Smooth muscle cell of the brain vasculature (primary cell): ENCODE measurements at places on chromosomes 13 and 19.
A peak's percentile ranks its signal among the peaks of the same experiment; 100 is the strongest.

DNA sequence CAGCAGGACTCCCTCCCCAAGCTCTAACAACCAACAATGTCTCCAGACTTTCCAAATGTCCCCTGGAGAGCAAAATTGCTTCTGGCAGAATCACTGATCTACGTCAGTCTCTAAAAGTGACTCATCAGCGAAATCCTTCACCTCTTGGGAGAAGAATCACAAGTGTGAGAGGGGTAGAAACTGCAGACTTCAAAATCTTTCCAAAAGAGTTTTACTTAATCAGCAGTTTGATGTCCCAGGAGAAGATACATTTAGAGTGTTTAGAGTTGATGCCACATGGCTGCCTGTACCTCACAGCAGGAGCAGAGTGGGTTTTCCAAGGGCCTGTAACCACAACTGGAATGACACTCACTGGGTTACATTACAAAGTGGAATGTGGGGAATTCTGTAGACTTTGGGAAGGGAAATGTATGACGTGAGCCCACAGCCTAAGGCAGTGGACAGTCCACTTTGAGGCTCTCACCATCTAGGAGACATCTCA lies 6.2 kb upstream of the CEACAM5 start:
- no peak for DNase-seq

GRCh38 chr13:29956853-29957252 lies 106.4 kb upstream of the UBL3 start:
- DNase-seq = no peak

DNA sequence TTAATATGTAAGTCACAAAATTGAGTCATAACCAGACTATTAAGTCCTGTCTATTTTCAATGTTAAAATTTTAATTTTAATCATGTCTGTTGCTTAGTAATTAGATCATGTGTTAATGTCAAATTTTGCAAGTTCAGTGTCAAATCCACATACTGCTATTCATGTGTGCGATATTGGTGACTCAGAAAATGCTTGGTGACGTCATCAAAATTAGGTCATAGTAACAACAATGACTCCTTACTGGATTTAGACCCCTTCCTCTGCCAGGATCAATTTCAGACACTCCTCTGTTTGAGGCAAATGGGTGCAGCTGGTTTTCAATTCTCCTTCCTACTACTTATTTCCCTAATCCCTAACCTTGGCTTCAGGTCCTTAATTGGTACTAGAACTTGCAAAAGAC lies 1394.3 kb upstream of the SLC10A2 start:
- no peak for DNase-seq

GRCh38 chr13:91295712-91296410 lies 51.6 kb upstream of the MIR17HG start:
- no peak for DNase-seq

- DNase-seq = peak; percentile 13
Measured at GRCh38 chr13:46288570-46289259, 77.0 kb downstream of the LRRC63 start.

DNA sequence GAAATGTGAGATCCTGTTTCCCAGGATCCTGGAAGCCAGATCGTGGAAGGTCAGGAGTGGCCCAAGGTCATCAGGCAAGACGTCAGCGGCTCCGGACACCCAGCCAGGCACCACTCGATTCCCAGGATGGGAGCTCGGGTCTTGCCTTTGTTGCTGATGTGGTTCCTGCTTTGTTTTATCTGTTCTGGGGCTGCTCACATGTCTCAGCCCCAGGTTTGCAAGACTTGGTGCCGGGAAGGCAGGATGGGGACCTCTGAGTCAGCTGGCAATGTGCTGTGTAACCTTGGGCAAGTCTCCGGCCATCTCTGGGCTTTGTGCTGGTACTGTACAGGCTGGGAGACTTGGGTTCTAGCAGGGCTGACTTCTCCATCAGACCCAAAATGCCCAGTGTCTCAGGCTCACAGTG lies 1.4 kb upstream of the FCHO1 start:
- no peak for DNase-seq

DNA sequence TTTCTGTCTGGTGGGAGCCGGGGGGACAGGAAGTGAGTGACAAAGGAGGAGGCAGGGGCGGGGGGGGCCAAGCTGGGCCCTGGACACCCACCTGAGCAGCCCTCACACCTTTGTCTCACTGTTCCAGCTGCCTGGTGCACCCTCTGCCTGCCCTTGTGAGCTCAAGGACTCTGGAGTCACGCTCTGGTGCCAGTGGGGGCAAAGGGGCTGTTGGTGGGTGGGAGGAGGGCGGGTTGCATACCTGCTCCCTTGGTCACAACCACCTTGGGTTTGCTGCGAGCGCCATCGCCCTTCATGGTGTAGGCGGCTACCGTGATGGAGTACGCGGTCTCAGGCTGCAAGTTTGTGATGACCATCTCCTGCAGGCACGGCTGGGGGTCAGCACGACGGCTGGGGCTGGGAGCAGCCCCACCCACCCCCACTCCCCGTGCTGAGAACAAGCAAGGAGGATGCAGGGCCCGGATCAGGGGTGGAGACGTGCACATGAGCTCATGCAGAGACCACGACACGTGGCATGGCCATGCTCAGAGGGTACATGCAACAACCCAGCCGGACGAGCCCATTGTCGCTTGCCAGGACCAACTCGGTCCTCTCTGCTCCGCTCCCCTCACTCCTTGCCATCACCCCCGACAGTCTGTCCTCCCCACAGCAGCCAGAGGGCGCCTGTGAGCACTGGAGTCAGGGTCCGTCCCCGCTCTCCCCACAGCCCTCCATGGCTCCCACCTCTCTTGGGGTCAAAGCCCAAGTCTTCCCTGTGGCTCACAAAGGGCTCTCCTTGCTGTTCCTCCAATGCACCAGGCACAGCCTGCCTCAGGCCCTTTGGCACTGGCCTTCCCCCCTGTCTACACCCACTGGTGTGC lies 114.9 kb downstream of the PTPRS start:
- DNase-seq = no peak

DNA sequence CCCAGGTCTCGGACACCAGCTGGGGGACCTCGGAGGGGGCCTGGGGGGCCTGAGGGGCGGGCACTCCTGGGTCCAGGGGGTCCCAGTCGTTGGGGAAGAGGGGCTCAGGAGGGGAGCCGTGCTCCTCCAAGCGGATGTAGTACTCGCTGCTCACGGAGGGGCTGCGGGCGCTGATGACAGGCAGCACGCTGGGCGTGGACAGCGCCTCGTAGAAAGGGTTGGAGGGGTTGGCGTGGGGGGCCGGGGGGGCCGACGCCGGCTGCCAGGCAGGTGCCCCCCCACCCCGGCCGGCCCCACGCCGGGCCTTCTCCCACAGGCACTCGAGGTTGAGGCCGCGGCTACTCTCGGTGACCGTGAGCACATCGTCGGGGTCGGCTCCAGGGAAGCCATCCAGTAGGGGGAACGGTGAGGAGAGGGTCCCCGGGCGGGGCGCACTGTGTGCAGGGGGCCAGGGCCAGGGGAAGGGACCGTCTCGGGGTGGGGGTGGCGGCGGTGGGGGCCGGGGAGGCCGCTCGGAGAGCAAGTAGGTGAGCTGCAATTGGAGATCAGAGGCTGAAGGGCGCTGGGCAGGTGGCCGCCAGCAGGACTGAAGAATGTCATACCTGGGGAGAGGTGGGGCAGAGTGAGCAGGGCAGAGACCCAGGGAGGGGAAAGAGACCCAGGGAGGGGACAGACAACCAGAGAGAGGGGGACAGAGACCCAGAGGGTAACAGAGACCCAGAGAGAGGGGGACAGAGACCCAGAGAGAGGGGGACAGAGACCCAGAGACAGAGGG lies 12.1 kb downstream of the LMTK3 start:
- no peak for DNase-seq

GRCh38 chr19:52227196-52227940 lies 37.5 kb downstream of the PPP2R1A start:
- no peak for DNase-seq

DNA sequence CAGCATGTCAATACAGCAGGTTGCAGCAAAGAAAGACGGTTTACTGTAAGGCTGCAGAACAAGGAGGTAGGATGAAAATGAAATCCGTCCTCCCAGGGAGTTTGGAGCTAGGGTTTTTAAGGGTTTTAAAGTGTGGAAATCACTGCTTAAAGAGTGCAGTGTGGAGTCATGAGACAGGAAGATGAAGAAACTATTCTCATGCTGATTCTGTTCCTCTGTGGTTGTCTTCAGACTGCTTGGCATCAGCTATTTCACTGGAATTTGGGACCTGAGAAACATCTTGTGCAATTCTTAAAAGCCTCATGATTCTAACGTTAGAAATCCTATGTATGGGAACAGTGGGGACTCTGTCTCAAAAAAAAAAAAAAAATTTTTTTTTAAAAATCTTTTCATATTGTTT lies 11.4 kb downstream of the ZNF331 start:
- no peak for DNase-seq

DNA sequence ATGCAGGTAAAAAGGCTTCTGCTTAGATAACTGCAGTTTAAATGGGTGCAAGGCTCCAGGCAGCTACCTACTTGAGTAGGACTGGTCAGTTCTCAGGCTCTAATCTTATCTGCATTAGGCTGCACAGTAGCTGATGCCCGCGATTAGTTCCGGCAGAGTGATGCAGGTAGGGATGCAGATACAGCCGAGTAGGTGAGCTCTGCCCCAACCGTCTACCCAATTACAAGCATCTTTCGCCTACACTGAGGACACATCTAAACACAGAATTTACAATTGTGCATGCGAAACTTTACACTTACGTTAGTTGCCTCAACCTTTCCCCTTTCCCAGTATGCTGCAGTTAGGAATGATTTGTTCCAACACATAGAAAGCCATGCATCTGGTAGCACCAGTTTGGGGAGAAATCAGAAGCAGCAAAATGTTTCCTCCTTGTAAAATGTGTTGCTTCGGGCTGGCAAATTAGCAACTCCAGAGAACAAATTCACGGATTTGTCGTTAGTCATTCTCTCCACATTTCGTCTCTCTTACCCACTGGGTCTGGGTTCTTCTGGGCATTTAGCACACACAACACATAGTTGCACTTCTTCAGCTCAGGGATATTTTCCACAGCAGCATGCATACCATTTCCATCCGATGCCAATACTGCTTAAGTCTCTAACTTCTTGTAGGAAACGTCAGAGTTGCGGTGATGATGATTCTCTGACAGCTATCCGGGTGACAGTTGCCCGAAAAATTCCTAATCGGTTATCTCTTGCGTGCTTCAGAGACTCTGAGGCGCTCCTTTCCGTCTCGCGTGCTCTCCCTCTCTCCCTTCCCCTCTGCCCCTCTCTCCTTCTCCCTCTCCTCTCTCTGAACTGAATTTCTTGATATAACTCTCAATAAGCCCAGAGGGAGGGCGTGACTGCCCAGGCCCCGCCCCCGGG lies at the start of gene PCDH9:
Gene PCDH9, minus strand, starts transcription at position 856 of the 923 bp plus-strand sequence. CDS start 1,896 bp downstream, outside the sequence.
- no peak for DNase-seq

DNA sequence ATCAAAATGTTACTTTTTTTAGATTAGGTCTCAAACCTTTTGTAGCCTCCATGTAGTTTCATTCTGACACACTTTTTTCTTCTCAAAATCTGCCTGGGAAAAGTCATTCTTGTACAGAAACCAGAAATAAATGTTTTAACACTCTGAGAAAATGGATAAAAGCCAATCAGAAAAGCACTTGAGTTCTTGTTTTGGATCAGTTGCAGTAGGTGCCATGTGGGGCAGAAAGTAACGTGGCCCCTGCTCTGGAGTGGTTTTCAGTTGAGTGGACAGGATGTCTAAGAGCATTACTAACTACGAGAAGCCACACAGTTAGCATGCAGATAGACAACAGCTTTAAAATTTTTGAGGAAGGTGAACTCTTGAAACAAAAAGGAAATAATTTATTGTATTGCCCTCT lies 19.1 kb downstream of the GPR183 start:
- DNase-seq = no peak

DNA sequence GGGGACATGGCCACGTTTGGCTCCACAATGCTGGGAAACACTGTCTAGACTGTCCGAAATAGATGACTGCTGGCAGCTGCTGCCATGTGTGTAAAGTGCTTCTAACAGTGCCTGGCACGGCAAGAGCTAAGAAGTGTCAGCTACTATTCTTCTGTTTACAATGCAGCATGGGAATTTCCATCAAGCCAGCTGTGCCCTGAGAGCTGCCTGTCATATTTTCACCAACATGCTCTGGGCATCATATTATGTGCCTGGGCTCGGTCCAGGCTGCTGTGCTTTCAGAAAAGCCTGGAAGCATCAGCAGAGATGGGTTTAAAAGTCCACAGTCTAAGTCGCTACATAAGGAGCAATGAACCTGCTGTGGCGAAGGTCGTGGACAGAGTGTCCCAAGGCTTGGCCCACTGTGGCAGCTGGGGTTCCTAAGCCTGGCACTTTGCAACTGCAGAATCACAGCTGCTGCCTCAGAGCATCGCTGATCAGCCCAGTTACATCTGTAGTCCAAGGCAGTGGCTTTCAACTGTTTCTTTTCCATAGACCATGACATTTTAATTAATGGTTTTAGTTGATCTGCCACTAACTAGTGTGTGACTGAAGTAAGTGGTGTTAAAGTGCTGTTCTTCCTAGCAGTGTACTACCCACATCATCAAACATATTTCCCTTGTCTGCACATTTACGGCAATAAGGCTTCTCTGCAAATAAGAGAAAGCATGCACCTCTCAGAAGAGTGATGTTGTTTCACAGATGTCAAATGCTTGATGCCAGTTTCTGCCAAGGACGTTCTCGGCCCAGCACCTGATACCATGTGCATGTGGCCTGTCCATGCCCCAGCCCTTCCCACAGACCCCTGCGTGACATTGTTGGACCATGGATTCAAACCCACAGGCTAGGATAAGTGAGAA lies 95.7 kb upstream of the C1QTNF9B start:
- no peak for DNase-seq

GRCh38 chr13:60288569-60288968 lies 108.5 kb upstream of the TDRD3 start:
- DNase-seq = no peak

- DNase-seq = no peak
Measured at GRCh38 chr13:111204438-111205177, 89.5 kb downstream of the ARHGEF7 start.

DNA sequence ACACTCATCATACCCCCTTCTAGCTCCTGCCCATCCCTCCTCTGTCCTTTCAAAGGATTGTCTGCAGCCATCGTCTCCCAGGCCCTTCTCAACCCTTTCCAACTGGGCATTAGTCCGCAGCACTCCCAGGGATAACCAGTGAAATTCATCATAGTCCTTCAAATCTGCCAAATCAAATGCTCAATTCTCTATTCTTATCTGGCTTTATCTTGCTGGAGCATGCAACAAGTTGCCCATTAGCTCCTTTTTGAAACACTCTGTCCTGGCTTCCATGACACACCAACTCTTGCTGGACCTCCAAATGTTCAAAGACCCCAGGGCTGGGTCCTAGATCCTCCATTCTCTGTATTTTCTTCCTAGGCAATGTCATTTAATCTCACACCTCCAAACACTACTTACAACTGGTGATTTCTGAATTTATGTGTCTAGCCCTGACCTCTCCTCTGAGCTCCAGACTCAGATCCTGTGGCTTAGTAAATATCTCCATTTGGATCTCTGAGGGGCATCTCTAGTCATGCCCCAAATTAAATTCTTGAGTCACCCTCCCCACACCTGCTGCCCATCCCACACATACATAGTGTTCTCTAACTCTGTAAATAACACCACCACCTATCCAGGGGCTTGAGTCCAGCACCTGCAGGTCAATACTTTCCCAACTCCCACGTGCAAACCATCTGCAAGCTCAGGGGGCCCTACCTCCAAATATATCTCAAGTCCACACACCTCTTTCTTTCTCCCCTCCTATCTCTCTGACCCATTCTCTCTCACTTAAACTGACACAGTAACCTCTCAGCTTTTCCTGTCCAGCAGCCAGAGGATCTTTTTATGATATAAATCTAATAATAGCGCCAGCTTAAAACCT lies 9.1 kb upstream of the ANKRD10 start:
- DNase-seq = no peak

- DNase-seq = no peak
Measured at GRCh38 chr19:29084266-29084665, 128.7 kb downstream of the UQCRFS1 start.

GRCh38 chr13:69793783-69794453 lies 313.7 kb upstream of the ATXN8OS start:
- no peak for DNase-seq
